Dorsolateral prefrontal cortex (tissue), 122 donors: ENCODE measurements at places on chromosomes 4 and X.

- DNase-seq = no peak
These were observed 149.6 kb downstream of the AFAP1 start for GRCh38 chr4:7790023-7790422.

GRCh38 chr4:76307660-76308014 lies 1.1 kb downstream of the STBD1 start:
- DNase-seq = no peak

DNA sequence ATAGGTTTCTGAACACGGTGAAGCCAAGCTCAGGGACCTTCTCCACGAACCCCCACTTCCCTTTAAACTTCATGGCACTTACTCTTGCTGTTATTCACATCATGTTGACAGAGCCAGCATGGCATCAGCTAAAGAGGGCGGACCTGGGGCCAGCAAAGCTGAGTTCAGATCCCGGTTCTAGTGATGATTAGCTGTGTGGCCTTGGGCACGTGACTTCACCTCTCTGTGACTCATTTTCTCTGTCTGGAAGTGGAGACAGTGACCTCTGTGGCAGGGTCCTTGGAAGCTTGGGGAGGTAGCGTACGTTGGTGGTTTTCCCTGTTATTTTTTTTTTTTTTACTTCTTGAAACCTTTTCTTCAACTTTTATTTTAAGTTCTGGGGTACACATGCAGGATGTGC lies 13.4 kb downstream of the EVC start:
- no peak for DNase-seq

- no peak for DNase-seq
These were observed 7.9 kb downstream of the HTRA3 start for GRCh38 chr4:8277356-8278008.

- DNase-seq = no peak
These were observed 64.7 kb upstream of the ACSL1 start for GRCh38 chr4:184890499-184890898.

GRCh38 chr4:186644311-186644638 lies 79.4 kb downstream of the FAT1 start:
- DNase-seq = no peak
